ENCODE measurements at places on chromosomes 7 and 10. TPM values are rescaled to one million over a fixed set of nuclear protein-coding genes. Genes with fewer than 3 reads are reported as not detected.

TFPI2 gene
- total RNA-seq = 13.9 TPM

LRRD1 gene
- 0.29 TPM for total RNA-seq

TMEM178B gene
- 6.8 TPM for total RNA-seq

DIP2C gene
- 28.7 TPM for total RNA-seq

DNA sequence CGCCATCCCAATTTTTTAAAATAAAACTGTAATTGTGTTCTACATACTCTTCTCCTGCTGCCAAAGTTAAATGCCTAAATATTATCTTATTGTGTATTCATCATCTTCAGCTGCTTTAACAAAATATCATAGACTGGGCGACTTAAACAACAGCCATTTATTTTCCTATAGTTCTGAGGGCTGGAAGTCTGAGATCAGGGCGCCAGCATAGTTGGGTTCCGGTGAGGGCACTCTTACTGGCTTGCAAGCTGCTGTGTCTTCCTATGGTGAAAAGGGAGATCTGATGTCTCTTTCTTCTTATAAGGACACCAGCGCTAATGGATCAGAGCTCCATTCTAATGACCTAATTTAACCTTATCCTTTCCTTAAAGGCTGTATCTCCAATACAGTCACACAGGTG lies 30.4 kb downstream of the CSTF2T start:
- no peak for DNase-seq

GRCh38 chr7:90119178-90119971 lies 34.9 kb upstream of the STEAP1 start:
- DNase-seq = peak; percentile 18

- DNase-seq = peak; percentile 57
Observed at GRCh38 chr10:60208676-60209269, 180.9 kb downstream of the ANK3 start.

DNA sequence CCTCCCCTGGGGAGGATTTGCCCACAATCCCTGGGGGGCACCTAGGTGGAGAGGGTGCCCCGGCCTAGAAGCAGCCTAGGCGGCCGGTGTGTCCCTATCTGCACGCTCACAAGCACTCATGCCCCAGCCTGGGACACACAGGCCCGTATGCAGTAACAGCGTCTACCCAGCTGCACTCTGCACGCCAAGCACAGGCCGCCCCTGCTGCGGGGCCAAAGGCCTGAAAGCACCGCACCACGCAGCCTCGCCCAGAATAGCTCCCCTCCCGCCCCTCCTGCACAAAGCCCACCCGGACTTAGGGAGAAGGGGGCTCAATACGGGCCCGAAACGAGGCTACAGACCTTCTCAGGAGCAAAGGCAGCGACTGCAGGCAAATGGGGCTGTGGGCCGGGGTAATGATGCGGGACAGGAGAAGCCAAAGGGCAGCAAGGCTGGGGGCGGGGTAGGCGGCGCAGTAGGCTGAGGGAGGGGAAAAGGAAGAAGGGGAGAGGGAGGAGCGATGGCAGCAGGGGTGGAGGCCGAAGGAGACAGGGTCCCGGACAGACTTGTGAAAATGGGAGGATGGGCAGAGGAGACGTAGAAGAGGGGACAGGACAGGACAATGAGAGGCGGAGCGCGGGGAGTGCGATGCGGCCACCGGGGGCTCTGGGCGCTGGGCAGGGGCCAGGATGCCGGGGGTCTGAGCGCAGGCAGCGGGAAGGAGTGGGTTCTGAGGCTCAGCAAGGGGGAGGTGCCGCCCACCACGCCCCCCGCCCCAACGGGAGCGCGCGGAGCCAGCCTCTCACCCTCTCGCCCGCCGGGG lies 544 bp downstream of the GPRIN2 start:
- DNase-seq = no peak

- no peak for DNase-seq
Observed at GRCh38 chr10:33109788-33110469, 151.9 kb upstream of the ITGB1 start.

DNA sequence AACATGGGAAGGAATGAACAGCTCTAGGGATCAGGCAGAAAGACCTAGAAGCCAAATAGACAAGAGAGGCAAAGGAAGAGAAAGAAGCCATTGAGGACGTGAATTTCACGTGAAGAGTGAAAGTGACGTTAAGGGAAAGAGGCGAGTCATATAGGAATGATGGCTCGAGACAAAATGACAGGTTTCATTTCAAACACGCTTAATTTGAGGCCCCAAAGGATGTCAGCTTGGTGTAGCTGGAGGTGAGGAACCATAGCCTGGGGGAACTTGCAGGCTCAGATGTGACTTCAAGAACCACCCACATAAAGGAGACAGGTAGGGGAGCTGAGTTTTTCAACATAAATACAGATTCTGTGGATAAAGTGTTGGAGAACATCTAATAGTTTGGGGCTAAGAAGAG lies 84.3 kb upstream of the ATP6V0A4 start:
- DNase-seq = no peak

DNA sequence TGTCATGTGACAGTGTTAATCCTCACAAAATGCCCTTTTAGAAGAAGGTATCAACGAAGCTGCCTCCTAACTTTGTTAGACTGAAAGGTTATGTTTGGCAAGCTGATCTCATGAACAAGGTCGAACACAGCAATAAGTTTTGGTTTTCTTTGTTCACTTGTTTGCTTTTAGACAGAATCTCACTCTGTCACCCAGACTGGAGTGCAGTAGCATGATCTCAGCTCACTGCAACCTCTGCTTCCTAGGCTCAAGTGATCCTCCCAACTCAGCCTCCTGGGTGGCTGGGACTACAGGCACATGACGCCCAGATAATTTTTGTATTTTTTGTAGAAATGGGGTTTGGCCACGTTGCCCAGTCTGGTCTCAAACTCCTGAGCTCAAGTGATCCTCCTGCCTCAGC lies 1.1 kb downstream of the STRA8 start:
- no peak for DNase-seq

DNA sequence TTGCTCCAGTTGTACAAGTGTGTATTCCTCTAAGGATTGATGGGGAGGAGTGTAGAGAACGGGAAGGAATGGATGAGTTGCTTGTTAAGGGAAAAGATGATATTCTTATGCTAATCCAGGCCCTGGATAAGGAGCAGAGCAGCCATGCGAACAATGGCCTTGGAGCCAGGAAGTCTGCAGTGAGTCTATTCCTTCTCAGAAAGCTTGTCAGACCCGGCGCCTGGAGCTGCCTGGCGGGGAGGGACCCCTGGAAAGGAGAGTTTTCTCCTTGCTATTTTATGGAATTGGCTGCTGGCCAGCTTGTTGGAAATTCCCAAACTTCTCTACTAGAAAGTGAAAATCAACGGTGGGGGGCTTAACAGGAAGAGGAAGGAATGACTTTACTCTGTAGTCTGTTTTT lies 89.1 kb downstream of the MMRN2 start:
- no peak for DNase-seq

GRCh38 chr10:68959695-68960527 lies 3.9 kb downstream of the DDX21 start:
- no peak for DNase-seq

DNA sequence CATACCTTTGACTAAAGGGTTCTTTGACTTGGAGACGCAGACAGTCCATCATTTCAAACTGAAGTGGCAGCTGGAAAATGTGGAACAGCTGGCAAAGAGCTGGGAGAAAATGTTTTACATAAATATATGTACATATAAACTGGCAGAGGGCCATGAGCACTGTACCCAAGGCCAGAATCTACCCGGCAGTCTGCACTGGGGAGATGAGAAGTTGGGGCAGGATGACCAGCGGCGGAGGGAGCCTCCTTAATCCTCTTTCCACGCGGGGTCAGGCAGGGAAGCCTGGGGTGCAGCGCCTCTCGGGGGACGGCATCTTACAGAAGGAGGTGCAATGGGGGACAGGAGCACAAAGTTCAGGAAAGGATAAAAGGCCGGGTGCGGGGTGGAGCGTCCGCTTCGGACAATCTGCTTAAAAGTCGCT lies 1.3 kb downstream of the GLI3 start:
- no peak for DNase-seq

- peak; percentile 94 for DNase-seq
Observed at GRCh38 chr10:22427890-22428571, 82.7 kb downstream of the SPAG6 start.

- DNase-seq = no peak
Observed at GRCh38 chr10:18616337-18616736, 35.0 kb downstream of the NSUN6 start.
